HEK293T (cell line): ENCODE measurements at places on chromosomes 3 and 15.

DNA sequence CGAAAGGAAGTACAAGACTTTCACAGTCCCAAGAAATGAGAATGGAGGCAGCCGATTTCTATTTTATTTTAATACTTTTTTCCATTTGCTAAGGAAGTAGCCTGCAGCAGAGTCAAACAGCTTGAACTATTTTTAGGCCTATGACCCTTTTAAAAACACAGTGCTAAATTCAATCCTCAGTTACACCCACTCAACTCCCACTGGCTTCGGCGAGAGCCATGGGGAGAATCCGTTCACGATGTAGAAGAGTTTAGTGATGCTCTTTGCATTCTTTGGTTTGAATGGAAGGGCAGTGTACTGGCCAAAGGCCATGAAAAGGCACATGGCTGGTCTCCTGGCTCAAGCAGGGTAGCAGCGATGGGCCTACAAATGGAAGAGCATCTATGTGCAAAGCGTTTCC is 343.5 kb downstream of the FOXP1 start:
- no peak for DNase-seq

- DNase-seq, result no peak
These were observed 1.8 kb downstream of the CD276 start for GRCh38 chr15:73685981-73686380.

DNA sequence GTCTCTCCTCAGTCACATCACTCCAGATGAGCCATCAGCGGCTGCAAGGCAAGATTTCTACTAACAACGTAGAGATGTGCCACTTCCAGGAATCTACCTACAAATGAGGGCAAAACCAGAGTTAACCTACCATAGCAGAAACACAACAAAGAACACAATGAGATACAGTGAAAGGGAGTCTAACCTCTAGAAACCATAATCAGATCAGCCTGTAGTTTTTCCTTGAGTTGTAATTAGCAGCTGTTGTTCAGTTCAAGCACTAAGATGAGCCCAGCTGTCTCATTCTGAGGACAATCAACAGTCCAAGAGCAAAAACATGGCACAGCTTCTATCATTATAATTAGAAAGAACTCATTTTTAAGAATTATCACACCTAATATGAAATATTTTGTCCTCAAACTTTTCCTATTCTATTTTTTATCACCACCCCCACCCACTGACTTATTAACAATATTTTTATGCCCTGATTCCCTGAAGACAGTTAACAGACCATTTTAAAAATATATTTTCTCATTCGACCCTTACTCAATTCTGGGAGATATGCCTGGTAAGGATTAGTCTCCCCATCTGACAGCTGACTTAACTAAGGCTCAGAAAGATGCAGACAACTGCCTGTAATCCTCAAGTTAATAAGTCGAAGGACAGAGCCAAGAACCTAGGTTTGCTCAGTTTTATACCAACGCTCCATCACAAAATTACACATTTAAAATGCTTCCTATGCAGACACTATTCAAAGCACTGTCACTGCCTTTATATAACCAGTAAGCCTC is 50.1 kb downstream of the MAGI1 start:
- DNase-seq, result no peak

DNA sequence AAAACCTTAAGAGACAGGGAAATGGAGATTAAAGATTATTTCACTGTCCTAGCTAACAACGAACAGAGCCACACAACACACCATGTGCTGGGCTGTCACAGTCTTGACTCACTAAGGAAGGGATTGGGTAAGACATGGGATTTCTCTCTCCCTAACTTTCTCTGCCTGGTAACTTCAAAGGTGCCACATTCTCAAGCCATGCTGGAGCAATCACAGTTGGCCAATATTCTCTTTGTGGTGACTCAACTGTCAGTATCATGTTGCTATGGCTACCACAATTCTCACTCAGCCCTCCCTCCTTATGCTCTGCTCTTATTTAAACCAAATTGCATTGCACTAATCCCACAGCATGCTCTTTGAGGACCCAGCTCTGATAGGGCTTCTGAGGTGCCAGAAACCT is 74.0 kb downstream of the OXNAD1 start:
- DNase-seq, result no peak

- no peak for DNase-seq
These were observed 123.5 kb upstream of the TBL1XR1 start for GRCh38 chr3:177320765-177321247.

GRCh38 chr3:158731938-158732855 is at the start of gene RARRES1:
Gene RARRES1 (minus strand): TSS chr3:158732457. CDS start chr3:158732415, 42 bp downstream.
- no peak for DNase-seq

GRCh38 chr3:13258280-13258679 is 161.8 kb downstream of the NUP210 start:
- DNase-seq, result no peak

- no peak for DNase-seq
These were observed 485.2 kb upstream of the BCHE start for GRCh38 chr3:166322391-166322790.

- no peak for DNase-seq
These were observed 89.0 kb downstream of the MRPL46 start for GRCh38 chr15:88378188-88378637.

GRCh38 chr3:72384602-72385001 is 463.6 kb downstream of the SHQ1 start:
- no peak for DNase-seq

DNA sequence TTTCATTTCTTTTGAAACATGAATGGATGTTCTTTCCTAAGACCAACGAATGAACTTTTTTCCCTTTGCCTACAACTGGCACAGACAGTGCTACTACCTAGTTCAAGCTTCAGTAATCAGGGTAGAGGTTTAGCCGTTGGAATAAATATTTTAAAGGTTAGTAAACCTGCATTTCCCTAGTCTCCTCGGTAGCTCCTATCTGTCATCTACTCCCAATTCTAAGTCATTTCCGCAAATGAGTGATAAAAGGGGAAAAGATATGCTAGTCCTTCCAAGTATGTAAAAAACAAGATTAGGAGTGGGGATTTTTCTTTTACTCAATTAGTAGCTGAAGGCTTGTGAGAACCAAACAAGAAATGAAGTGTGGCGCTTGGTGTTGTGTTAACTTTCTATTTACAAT is 15.2 kb downstream of the SLTM start:
- no peak for DNase-seq

GRCh38 chr15:52093539-52094510 is 18.8 kb downstream of the BCL2L10 start:
- no peak for DNase-seq

- no peak for DNase-seq
These were observed 531.9 kb downstream of the AGBL1 start for GRCh38 chr15:86611417-86612040.

- DNase-seq, result no peak
These were observed 83.9 kb upstream of the CDV3 start for GRCh38 chr3:133489466-133490085.

DNA sequence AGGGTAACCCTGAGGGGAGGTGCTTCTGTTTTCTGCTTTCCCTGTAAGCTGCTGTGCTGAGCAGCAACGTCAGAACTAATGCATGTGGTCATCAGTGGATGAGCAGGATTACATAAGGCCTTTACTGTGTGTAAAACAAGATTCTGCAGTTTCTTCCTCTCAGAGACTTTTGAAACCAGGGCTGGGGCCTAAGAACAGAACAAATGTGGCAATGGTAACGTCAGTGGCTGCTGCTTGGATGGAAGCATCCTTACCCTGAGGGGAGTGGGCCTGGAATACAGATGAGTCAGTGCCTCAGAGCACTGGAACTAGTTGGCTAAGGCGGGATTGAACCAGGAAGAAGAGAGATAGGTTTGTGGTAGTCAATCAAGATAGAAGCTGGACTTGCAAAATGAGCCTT is 180.2 kb upstream of the KCNH8 start:
- no peak for DNase-seq

- no peak for DNase-seq
These were observed 26.2 kb downstream of the TMOD3 start for GRCh38 chr15:51855612-51856011.

GRCh38 chr3:164748626-164749025 is 329.7 kb downstream of the SI start:
- no peak for DNase-seq

DNA sequence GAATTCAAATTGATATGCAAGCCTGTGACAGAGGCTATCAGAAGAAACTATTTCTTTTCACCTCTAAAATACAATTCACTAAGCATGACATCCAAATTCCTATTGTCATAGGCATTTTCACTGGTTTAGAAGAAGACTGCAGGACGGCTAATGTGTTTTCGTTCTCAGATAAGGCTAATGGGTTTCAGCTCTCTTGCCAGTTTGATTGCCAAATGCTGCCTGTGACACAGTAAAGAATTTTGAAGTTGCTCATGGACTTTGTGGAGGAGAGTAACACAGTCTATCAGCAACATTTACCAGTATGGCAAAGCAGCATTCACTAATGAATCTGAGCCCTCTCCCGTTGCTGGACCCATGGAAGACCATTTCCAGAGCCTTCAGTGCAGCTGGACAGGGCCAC is 948.1 kb downstream of the FHIT start:
- no peak for DNase-seq

DNA sequence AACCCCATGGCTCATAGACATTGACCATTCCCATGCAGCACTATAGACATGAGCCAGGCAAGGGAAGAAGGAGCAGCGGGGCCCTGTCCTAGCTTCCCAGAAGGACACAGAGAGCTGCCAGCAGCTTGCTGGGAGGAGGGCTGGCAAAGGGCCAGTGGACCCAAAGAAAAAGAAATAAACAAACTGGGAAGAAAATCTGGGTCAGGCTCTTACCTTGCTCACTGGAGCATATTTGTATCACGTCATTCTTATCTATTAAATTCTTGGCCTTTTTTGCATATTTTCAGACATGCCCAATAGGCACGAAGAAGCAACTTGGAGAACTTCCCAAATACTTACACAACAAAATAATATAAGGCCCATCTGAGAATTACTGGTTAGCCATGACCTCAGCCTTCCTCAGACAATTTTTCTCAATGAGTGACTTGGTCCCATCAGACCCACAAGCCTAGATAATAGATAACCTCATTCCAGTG is 28.4 kb downstream of the RASGRP1 start:
- DNase-seq, result no peak

- no peak for DNase-seq
These were observed 215.5 kb upstream of the KCNMB2 start for GRCh38 chr3:178320456-178321351.

- no peak for DNase-seq
These were observed 27.4 kb upstream of the SNTN start for GRCh38 chr3:63624941-63625560.

DNA sequence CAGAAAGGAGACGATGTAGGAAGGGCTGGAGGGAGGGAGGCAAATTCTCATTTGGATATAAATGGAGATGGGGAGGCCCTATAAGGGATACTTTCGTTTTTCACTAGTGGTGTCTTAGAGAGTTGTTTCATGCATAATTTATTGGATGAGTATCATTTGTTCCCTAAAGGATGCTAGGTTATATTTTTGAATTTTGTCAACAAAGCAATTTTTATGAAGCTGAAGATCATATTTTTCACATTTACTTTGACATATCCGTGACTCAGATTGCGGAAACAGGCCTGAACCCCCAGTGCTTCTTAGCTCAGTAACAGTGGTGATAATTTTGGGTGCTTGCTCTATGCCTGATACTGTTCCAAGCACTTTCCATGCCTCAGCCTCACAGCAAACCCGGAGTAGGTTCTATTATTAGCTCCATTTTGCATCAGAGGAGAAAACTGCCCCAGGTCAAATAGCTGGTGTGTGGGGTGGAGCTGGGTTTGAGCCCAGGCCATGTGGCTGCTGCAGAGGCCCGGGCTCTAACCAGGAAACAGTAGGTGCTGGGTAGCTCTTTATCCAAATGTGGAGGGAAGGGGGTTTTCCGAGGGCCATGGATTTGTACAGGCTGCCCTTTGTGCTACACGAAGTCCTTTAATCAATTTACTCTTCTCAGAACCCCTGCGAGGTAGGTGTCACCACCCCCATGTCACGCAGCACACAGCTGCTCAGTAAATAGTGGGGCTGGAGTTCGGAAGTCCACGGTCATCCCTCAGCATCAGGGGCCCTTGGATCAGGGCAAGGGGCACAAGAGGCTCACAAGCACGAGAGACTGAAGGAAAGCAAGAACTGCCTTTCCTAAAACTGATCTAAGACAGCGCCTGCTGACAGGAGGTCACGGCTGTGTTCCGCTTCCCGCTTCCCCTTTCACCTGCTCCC is 99.1 kb downstream of the SLC49A4 start:
- DNase-seq, result no peak

DNA sequence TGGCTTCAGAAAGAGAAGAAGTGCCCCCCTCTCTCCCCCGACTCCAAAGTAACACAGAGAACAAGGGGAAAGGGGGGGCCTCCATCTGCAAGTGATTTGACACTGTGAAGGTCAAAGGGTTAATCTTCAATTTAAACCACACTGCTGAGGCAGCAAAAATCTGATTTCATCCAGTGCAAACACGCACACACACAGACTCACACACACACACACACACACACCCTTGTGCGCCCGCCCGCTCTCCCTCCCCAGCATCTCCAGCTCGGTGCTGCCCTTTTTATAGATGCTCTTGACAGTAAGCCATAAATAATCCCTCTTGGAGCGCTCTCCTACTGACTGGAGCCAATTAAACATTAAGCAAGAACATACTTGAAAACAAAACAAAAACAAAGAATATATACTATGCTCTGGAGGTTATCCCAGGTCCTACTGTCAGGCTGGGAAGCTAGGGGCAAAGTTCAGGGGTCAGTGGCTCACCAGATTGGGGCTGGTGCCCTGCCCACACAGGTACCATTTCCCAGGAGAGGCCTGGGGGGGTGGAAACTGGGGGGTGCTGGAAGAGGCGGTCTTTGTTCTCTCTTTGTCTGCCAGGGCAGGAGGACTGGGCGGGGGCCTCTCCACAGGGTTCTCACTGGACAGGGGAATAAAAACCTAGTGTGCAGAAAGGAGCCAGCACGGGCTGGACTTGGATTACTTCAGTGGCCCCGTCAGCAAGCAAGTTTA is 16.3 kb downstream of the BMF start:
- no peak for DNase-seq

DNA sequence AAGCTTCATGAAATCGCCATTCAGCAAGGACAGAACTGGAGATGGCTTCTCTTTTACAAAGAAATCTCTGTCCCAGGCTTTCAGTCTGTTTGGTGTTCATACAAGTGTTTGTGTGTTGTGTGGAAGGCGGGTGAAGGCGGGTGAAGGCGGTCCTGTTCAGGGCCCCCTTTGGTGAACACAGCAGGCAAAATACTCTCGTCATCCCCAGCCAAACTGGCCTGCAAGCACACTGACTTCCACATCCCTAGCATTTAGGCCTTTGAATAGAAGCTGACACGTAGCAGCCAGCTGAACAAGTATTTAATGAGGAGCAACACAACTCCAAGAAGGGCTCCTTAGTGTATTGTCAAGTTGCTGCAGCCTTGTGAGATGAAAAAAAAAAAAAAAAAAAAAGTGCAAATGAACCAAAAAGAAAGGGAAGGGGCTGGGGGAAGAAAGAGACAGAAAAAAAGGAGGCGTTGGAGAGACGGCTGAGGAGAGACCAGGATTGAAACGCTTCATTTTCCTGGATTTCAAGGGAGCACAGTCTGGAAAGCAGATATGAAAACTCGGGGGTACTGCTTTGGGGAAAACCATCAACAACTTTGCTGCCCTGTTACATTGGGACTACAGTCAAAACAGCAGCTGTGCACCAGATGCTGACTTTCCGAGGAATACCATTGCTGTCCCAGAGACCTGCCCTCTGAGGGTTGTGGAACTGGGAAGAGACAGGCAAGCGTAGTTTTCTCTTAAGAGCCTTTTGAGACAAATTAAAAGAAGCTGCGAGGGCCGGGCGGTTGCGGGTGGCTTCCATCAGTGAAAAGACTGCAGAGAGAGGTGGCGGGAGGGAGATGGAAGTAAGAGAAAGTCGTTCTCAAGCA is 74.6 kb downstream of the TGFBR2 start:
- DNase-seq, result no peak
